ENCODE measurements at places on chromosomes 5 and 9.

GRCh38 chr9:87102126-87102525 is 154.8 kb upstream of the GAS1 start:
- no peak for DNase-seq

GRCh38 chr9:103867886-103868285 is 226.2 kb upstream of the SMC2 start:
- DNase-seq = no peak

DNA sequence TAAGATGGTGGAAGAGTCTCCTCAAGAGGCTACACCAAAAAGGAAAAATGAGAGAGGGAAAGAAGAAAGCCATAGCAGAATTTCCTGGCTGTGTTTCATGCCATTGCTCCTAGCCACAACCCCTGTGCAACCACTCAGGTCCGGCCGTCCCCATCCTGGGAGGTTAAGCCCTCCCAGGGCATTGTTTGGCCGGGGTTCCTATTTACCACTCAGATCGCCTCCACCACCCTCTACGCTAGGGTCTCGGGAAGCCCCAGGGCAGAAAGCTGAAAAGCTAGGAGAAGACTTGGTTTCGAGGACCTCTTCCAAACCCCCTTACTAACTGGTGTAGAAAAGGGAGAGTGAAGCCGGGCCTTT is 715 bp downstream of the RC3H2 start:
- peak; percentile 36 for DNase-seq

DNA sequence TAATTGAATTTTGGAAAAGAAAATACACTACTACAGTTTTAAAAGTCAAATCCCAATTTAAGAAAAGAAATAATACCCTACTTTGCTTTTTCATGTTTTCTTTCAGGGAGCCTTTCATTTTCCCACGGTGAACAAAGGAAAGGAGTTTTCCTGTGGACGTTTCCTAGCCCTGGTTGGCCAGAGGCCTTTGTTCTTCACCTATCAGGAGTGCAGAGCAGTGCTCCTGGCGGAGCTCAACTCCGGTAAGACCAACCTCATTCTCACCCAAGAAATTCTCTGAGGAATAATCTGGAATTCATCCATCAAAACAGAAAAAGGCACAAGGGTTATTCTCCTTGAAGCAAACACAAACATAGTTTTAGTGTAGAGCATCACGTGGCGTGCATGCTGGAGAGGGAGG is 248.9 kb downstream of the ADGRV1 start:
- DNase-seq = no peak

- no peak for DNase-seq
These were observed 53.9 kb upstream of the RORB start for GRCh38 chr9:74443036-74443750.

DNA sequence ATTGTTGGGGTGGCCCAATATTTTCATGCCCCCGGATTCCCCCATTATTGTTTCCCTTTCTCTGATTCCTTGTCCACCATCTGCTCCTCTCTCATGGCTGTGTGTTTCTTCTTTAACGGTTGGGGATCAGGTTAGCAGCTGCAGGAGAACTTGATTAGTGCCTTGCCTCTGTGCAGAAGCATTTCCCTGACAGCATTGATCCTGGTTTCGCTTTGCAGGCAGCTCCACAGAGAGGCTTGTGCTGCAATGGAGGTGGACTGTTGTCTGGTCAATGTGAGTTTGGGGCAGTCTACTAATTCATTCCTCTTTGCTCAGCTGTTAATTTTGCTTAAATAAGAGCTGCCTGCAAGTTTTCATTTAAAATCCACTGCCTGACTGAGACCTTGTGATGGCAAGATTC is 32.5 kb upstream of the SSBP2 start:
- DNase-seq = no peak

GRCh38 chr5:51544031-51544785 is 161.0 kb downstream of the ISL1 start:
- DNase-seq = no peak

GRCh38 chr5:145548097-145548496 is 287.0 kb downstream of the PRELID2 start:
- no peak for DNase-seq

Measured in suppressor macrophage (primary cell).